ENCODE measurements at places on chromosomes 5 and 9.

DNA sequence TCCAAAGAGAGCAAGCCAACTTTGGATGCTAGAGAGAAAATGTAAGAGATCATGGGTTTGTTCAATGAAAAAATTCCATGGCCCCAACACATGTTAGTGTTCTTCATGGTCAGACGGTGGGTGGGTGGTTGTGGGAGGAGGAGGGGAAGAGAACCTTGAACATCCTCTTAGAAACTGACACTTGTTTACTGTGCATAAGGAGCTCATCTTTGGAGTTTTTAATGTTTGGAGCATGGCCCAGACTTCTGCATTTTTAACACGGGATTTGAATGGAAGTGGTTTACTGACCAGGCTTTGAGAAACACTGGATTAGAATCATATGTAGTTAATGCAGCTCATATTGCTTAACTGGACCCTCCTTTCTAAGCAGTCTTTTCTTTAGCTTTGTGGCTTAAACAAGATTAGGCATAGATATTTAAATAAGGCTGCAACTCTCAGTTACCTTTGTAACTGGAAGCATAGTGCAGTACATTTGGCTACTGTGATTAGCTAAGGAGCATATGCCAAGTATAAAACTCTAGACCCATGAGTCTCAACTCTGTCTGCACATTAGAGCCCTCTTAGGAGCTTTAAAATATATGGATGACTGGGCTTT, 60.1 kb downstream of the FOCAD start:
- no peak for DNase-seq

- no peak for DNase-seq
Observed at GRCh38 chr9:127463911-127464310, 12.6 kb downstream of the LRSAM1 start.

- no peak for DNase-seq
Observed at GRCh38 chr5:18749763-18750162, 1115.5 kb downstream of the TAF11L14 start.

DNA sequence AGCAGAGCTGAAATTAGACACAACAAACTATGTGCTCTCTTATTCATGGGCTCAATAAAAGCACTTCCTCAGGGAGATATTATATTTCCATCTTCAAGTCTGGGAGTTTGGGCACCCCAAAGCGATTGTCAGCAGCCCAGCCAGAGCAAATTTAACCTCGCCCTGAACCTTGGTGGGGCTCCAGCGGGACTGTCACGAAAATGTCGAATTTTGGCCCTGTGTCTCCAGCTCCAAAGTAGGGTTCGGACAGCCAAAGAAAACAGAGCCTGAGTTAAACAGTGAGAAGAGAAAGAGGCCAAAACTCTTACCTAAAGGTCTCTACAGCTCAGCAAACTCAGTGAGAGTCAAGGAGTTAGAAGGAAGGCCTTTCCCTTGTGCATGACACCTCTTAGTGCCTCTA, 432.9 kb downstream of the SPATA31D1 start:
- DNase-seq = no peak
